ENCODE measurements at places on chromosomes 12 and 14.

GRCh38 chr14:25518364-25518763 lies 468.4 kb upstream of the STXBP6 start:
- no peak for DNase-seq

- no peak for DNase-seq
These were observed 42.1 kb downstream of the CCDC175 start for GRCh38 chr14:59534361-59534987.

DNA sequence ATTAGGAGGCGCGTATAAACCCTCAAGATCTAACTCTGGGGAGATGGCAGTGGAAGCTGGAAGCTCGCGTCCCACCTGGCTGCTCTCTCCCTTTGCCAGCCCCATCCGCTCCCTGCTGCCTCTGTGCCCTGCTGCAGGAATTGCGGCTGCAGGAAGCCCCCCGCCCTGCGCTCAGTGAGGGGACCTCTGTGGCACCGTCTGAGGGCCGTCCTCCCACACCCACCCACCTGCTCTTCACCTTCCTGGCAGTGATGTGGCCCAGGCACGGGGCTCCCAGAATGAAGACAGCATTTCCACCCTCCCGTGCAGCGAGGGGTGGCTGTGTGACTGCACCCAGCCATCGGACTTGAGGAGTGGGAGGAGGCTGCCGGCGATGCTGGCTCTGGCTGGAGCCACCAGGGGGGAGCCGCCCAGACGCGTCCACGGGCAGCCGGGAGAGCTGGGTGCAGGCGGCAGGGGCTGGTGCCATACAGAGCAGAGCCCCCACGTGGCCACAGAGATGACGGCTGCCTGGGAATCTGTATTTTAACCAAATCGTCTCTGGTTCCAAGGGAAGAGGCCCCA lies 28.3 kb upstream of the GALNT9 start:
- no peak for DNase-seq

DNA sequence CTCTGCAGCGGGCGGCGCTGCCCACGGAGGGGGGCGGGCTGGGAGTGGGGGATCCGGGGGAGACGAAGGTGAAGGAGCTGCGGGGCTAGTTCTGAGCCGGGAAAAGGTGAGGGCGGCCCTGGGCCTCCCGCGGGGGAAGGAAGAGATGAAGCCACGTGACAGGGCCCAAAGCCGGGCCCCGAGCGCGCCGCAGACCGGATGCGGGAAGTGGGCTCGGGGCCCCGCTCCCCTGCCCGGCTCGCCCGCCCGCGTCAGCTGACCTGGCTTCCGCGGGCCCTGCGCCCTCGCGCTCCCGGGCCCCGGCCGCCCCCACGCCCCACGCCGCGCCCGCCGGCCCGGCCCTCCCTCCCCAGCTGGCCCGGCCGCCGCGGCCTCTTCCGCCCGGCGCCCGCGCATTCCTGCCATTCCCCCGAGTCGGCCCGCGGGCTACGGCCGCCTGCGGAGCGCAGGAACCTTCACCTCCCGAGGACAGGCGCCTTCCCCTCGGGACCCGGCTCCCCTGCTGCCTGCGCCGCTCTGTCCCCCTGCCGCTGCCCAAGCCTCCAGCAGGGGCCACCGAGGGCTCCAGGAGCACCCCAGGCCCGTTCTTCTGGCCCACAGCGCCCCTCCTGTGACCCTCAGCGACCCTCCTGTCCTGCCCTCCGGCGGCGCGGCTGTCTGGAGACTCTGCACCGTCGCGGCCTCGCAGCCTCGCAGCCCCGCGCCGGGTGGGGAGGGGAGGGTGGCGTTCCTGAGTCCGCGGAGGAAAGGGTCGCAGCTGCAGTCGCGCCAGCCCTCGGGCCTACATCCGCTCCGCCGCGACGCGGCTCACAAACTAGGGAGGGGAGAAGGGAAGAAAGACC lies 20.4 kb downstream of the NINJ2 start:
- DNase-seq, result peak; percentile 89

DNA sequence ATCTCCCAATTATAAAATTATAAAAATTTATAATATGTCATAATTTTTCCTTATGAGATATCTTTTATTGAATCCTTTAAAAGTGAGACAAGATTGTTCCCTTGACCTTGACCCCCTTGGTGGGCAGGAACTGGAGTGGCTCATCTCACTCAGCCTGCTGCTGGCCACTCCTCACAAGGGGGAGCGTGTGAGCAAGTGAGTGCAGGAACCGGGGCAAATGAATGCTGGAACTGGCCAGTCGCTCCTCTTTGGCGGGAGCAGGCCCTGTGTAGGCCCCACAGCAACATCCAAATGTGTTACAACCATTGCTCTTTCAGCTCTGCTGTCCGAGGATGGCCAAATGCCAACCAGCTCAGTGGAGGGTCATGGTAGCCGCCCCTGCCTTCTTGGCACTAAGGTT lies 178.8 kb downstream of the ETNK1 start:
- DNase-seq, result no peak

DNA sequence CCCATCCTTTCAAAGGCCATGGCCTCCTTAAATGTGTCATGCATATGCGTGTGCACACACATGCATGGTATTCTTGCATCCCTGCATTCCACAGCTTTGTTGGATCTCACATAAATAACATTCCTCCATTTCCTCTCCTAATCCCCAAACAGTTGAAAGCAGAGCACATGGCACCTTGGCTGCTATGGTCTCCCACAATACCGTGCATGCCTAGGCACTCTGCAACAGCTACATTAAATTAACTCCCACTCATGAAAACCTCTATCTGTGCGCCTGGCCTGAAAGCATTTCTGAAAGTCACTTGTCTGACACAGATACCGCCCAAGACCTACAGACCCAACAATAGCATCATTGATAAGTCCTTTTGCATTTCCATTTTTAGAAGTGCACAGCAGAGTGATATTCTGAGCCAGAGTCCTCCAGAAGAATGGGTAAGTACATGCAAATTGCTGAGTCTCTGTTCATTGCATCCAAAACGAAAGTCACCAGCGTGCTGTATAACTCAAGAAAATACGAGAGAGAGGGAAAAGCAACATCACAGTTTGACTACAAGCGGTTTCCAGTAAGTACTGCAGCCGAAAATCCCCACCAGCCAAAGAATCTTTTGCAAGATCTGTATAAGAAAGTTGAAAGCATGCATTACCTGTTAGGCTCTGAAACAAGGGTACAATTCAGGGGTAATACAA lies 436 bp downstream of the ASB2 start:
- no peak for DNase-seq

DNA sequence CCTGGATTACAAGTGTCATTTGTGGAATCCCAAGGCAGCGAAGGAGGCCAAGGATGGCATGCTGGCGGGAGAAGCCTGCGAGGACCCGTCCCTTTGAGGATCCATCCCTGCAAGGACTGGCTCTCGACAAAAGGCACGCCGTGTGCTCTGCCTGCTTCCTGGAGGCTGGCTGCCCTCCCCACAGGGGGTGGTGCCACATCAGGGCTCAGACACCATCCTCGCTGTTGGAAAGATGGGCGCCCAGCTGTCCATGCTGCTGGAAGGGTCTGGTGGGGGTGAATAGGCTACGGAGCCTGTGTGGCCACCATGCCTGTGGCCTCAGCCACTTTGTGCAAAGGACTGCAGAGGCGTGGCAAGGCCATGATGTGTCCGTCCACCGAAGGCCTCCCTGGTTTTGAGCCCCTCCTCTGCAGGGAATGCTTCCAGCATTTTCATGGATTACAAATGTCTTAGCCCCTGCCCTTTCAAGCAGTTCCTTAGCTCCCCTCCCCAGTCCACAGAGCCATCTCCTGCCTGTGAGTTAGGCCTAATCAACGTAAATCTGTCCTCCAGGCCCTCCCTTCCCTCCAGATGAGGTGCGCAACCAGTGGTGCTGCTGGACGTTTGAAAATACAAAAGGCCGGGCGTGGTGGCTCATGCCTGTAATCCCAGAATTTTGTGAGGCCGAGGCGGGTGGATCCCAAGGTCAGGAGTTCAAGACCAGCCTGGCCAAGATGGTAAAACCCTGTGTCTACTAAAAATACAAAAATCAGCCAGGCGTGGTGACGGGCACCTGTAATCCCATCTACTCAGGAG lies 22.1 kb downstream of the ZBTB42 start:
- no peak for DNase-seq

DNA sequence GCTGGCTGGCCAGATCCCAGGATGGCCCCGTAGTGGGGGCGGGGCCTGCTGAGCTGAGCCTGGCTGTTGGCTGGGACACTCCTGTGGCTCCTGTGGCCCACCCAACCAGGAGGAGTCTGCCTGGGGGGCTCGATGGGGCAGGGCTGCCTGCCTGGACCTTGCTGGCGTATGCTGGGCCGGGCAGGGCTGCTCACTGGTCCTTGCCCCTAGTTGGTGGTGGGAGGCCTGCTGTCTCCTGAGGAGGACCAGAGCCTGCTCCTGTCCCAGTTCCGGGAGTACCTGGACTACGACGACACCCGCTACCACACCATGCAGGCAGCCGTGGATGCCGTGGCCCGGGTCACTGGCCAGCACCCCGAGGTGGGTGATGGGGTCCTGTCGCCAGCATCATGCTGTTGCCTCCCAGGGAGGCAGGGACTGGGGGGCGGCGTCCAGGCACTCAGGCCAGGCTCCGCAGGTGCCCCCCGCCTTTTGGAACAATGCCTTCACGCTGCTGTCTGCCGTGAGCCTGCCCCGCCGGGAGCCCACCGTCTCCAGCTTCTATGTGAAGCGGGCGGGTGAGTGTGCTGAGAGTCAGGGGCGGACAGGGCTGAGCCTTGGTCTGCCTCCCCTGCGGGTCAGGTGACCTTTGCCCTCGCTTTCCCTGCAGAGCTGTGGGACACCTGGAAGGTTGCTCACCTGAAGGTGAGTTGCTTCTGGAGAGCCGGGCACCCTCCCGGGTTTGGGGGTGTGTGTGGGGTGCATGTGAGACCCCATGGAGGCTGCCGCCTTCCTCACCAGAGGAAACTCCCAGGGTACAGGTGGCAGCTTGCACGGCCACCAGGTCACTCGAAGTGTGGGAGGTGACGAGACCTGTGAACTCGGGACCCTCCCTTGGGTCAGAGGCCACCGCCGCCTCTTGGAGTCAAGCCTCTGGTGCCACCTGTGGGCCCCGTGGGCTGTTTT lies 3.4 kb downstream of the NOC4L start:
- DNase-seq, result no peak

DNA sequence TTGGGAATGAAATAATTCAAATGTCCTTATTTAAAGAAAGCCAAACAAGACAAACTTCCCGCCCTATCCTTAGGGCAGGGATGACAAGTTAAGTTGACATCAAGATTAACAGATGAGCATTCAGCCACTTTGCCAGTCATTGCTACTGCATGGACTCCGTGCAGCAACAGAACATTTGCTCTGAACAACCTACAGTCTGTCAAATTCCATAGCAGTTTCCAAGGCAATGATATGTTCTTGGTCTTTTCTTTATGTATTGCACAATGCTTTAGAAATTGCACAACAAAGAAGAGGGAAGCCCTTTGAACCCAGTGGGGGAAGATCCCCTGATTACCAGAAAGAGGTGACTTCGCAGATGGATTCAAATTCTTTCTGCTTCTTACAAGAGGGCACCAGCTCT lies 269.8 kb downstream of the BCAT1 start:
- DNase-seq, result no peak

DNA sequence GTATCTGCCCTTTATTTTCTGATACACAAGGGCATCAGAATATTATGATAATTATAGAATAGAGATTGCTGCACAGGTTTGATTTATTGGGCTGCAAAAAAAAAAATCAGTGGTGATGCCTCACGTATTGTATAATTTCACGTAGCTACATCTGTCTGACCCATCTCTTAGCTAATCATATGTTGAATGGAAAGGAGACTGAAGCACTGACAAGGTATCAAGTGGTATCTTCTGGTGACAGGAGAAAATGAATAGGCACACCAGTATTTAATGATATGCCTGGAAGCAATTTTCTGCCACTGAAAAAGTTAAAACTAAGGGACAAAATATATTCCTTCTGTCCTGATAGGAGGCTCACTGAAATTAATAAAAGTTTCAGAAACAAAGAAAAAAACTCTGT lies 837.2 kb upstream of the FBXO33 start:
- DNase-seq, result no peak

Data from HL-60 (cell line).